OCI-LY7 (cell line): ENCODE measurements at places on chromosomes 4 and X. TPM values are rescaled to one million over a fixed set of nuclear protein-coding genes. Genes with fewer than 3 reads are reported as not detected.

The KCND1 gene
- total RNA-seq = 8.8 and 13.6 TPM in 2 replicates

DNA sequence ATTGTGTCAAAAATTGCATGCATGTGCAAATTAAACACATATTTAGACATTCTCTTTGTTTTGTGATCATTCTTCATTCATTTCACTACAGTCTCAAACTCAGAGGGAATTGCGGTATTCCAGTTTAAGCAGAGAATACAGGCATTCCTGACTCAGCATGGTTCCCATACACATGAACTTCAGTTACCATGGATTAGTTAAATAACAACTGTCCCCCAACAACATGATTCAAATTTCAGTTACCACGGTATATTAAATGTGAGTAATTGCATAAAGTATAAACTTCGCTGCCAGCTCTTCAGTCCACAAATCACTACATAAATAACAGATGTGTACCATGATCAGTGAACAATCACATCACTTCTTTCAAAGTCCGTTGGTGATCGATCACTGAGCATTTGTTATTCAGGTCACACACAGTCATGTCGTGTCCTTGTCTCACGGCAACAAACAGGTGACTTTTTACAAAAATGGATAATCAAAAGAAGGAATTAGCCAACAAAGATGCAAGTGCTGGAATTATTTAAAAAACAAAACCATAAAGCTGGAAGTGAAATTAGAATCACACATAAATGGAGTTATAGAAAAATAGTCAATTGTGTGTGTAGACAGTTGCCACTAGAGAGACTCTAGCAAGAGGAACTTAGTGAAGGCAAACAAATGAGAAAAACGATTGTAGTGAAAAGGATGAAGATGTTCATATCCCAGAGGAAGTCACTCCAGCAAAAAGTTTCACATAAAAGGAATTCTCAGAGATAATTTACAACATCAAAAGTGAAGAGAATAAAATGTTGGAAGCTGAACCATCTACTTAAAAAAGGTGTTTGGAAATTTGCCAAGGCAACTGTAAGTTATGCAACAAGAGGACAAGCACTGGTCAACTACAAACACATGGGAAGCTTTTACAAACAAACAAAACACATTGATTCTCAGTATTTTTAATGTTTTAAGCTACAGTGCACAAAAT, 138.6 kb upstream of the SMARCAD1 start:
- DNase-seq = no peak

The NAT8L gene
- total RNA-seq = not detected in 2 replicates

The FAAH2 gene
- 1.3 and 2.1 TPM in 2 replicates for total RNA-seq

The IL3RA gene
- total RNA-seq = not detected in 2 replicates

DNA sequence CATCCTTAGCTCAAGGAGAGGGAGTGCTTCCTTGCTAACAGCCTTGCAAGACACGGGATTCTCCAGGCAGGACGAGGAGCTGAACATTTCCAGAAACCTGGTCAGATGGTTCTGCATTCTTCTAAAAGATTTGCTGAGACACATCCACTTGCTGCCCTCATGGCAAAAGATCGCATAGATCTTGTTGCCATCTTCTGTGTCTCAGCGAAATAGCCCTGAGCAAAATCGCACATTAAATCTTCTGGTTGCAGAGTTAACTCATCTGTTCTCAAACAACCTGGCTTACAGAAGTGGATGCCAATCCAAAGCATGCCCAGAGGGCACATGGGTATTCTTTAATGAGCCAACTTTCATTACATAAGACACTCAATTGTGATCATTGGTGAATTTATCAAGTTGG, 167.5 kb downstream of the PRKX start:
- no peak for DNase-seq

The SERPINA7 gene
- total RNA-seq = not detected in 2 replicates

The IL9R gene
- 5.1 and 5.5 TPM in 2 replicates for total RNA-seq

- DNase-seq = no peak
Measured at GRCh38 chrX:4450177-4450576, 736.7 kb upstream of the PRKX start.

- no peak for DNase-seq
Measured at GRCh38 chr4:89099034-89099433, 12.3 kb upstream of the TIGD2 start.

The HMGN5 gene
- 14.8 and 15.3 TPM in 2 replicates for total RNA-seq

DNA sequence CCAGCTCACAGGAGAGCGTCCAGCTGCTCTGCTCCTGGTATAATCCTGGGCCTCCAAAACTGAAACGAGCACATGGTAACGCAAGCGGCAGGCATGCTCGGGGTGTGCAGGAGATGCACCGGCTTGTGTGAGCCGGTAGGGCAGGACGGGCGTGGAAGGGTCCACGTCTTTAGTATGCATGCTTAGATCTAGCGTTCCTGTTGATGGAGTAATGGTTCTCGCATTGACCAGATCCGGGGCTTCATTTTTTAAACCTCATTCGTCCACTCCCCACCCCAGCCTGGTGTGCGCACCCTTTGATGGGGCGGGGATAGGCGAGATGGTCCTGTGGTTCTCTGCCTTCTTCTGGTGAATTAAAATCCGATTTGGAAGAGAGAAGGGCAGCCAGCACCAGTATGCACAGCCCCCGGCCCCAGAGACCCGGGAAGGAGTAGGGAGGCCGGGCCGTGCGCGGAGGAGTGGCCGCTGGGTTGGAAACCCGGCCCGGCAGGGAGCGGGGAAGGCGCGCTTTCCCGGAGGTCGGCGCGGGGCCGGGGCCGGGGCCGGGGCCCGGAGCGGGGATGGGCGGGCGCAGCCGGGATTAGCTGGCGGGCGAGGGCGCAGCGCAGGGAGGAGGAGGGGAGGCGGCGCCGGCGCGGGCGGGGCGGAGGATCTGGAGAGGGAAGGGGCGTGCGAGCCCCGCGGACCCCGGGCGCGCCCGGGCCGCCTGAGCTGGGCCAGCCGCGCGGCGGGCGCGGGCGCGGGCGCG, 39.9 kb downstream of the FAM149A start:
- DNase-seq = no peak

The OPHN1 gene
- not detected in 2 replicates for total RNA-seq

The LNX1 gene
- total RNA-seq = not detected in 2 replicates

- no peak for DNase-seq
Measured at GRCh38 chrX:19372547-19373331, 29.0 kb downstream of the PDHA1 start.

DNA sequence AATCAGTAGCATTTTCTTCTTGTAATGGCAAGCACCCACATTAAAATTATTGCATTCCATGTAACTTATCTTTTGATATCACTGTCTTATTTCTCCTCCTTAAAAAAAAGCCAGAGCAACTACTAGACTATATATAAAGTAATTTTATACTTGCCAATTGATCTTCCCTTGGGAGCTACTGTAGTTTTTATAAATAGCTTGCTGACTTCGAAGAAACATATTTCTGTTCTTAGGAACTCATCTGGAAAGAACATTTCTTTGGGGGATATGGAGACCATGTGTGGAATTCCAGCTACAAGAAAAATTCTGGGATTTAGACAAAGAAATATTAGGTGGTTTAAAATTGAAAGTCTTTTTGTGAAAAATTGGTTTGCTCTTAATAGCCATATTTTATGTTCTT, 94.9 kb downstream of the BMPR1B start:
- no peak for DNase-seq

- no peak for DNase-seq
Measured at GRCh38 chrX:111823128-111823527, 52.9 kb upstream of the TRPC5OS start.

The P2RY10 gene
- total RNA-seq = 15.1 and 23.0 TPM in 2 replicates

The FAM47E gene
- total RNA-seq = not detected in 2 replicates

The GAGE1 gene
- total RNA-seq = not detected in 2 replicates

DNA sequence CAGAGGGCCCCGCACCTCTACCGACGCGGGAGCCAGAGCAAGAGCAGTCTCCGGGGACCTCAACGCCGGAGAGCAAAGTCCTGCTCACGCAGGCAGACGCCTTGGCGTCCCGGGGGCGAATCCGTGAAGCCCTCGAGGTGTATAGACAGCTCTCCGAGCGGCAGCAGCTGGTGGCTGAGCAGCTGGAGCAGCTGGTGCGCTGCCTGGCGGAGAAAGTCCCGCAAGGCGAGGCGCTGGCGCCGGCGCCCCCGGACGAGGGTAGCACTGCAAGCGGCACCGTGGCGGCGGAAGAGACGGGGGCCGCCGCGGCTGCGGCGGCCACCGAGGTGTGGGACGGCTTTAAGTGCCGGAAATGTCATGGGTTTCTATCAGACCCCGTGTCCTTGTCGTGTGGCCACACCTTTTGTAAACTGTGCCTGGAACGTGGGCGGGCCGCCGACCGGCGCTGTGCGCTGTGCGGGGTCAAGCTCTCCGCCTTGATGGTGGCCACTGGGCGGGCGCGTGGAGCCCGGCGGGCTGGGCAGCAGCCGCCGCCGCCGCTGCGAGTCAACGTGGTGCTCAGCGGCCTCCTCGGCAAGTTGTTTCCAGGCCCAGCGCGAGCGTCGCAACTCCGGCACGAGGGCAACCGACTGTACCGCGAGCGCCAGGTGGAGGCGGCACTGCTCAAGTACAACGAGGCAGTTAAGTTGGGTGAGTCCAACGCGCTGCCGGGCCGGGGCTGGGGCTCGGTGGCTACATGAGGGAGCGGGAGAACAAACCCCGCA, 672 bp downstream of the LONRF3 start:
- no peak for DNase-seq

The PCSK1N gene
- not detected in 2 replicates for total RNA-seq

GRCh38 chr4:25938787-25939186, 24.8 kb downstream of the SMIM20 start:
- DNase-seq = no peak

GRCh38 chr4:88759039-88759894, 61.6 kb upstream of the NAP1L5 start:
- DNase-seq = no peak

DNA sequence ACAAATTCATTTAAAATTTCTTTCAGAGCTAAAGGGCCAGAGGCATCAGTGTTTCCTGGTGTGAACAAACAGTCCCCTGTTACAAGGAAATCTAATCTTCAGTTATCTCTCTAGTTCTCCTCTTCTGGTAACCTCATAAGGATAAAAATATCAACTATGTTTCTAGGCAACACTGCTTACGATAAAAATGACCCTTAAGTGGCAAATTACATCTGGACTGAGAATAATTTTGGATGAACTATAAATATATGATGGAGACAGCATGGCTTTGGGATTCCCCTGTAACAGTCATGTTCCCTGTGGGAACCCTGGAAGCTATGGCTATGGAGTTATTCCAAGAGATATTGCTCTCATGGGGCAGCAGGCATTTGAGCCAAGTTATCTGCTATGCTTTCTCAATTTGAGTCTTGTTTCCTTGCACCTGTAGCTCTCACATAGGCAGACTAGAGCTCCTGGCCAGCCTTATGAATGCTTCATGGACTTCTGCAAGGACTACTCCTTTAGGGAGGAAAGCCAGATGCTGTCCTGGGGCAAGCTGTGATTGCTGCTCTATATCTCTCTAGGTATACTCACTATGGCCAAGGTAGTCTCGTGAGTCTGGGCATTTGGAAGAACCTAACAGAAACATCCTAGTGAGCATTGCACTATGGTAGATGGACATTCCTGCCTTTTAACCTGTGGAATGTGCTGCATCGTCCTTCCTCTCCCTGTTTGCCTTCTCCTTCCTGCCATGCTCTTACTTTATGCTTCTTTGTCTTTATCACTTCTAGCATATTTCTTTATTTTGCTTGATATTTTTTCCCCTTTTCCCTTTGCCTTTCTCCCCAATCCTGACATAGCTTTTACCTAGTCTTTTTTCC, 14.2 kb downstream of the C4orf33 start:
- DNase-seq = no peak

DNA sequence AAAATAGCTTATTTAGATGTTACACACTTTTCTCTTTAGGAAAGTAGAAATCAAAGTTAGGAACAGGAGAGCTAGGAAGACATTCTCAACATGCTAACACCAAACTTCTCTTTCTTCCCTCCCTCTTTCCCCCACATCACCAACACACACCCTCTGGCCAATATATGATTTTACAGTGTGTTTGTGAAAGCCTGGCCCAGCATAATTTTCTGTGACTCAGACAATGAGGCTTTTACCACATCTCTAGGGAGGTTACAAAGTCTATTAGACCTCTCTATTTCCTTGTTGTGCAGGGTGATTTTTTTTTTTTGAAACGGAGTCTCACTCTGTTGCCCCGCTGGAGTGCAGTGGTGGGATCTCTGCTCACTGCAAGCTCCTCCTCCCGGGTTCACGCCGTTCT, 189.9 kb downstream of the AASDH start:
- DNase-seq = no peak

DNA sequence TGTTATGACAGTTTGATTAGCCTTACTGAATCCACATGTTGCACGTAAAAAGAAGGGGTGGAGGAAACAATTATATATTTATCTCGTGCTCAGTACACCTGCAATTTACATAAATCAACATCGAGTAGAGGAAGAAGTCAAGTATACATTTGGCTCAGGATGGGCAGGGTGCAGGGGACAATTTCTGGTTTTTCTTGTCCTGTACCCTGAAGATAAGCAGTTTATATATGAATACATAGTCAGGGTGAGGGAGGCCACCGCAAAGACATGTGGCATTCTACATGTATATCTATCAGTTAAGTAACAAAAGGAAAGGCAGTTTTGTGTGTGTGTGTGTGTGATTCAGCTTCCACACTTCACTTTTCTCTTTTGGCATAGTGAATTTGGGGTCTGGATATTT, 11.1 kb upstream of the EREG start:
- DNase-seq = no peak

The ELF4 gene
- total RNA-seq = 24.9 and 27.3 TPM in 2 replicates

GRCh38 chr4:176433983-176434382, 114.2 kb downstream of the SPCS3 start:
- DNase-seq = no peak

The ZNF185 gene
- 20.7 and 21.3 TPM in 2 replicates for total RNA-seq

DNA sequence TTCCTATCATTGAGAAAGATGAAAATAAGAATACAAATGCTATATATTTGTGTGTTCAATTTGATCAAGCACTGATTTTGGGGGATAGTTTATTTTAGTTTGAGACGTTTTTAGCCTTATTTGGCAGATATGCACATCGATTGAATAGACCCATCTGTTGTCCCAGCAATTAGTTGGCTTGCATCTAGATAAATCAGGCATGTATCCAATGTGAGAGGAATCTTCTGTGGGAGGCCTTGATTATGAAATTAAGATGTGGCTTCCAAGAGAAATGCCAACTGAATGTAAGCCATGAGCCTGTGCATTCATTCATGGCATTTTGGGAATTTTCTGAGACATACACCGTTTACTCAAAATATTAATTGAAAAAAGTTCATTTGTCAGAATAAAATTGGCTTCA, 623.1 kb downstream of the TECRL start:
- no peak for DNase-seq

The PAGE4 gene
- not detected in 2 replicates for total RNA-seq

The SH3BGRL gene
- 68.2 and 85.7 TPM in 2 replicates for total RNA-seq
